ENCODE measurements at places on chromosomes 4 and X.
A peak's percentile ranks its signal among the peaks of the same experiment; 100 is the strongest.

- DNase-seq, result no peak
Observed at GRCh38 chr4:10074076-10074766, 42.4 kb downstream of the WDR1 start.

GRCh38 chr4:55258152-55258865 lies 87.7 kb upstream of the SRD5A3 start:
- no peak for DNase-seq

DNA sequence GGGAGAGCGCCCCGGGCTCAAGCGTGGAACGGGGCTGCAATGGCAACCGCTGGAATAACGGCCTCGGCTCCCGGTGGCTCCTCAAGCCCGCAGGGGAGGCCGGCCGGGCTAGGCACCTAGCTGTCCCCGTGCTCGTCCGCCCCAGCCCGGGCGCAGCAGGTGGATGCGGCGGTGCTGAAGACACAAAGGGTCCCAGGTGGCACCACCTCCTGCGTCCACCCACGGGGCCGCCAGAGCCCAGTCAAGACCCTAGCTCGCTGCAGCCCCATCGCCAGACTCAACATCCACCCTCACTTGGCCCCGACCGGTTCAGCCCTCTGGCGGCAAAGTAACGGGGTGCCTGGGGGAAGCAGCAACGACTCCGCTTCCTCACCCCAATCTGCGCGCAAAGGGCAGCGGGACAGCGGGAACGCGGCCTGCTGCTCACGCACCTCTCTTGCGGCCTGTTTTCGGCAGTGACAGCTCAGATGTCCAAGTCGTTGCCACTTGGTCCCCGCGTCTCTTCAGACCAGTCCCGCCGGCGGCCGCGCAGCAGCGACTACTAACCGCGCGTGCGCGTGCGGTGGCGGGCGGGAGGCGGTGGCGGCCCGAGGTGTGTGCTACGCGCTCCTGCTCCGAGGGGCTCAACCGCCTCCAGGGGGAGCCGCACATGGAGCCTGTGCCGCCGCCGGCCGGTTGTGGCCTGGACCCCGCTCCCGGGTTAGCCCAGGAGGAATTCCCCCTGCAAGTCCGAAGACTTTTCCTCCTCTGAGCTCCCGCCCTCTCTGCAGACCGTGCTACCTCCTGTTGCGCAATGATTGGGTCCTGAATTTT lies at the start of gene CLGN:
Gene CLGN (minus strand): TSS at position 543 of the 813 bp plus-strand sequence. CDS start 14,570 bp downstream, outside the sequence.
- peak; percentile 26 for DNase-seq

GRCh38 chr4:24632011-24632410 lies 47.7 kb upstream of the DHX15 start:
- DNase-seq, result no peak

DNA sequence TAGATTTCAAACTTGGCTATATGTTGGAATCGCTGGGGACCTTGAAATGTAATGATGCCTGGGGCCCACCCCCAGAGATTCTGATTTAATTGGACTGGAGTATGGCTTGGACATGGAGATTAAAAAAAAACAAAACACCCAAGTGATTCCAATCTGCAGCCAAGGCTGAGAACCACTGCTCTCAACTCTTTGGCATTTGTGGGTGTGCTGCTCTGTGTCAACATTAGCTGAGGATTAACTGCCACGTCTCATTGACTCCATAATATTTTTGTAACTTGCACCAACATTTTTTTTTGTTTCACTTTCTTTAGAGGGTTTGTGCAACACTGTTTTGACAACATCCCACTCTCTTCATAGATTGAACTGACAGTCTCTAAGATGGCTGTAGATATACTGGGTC lies 41.1 kb upstream of the PDK3 start:
- peak; percentile 2 for DNase-seq

- DNase-seq, result no peak
Observed at GRCh38 chr4:101019941-101020401, 327.4 kb downstream of the PPP3CA start.

DNA sequence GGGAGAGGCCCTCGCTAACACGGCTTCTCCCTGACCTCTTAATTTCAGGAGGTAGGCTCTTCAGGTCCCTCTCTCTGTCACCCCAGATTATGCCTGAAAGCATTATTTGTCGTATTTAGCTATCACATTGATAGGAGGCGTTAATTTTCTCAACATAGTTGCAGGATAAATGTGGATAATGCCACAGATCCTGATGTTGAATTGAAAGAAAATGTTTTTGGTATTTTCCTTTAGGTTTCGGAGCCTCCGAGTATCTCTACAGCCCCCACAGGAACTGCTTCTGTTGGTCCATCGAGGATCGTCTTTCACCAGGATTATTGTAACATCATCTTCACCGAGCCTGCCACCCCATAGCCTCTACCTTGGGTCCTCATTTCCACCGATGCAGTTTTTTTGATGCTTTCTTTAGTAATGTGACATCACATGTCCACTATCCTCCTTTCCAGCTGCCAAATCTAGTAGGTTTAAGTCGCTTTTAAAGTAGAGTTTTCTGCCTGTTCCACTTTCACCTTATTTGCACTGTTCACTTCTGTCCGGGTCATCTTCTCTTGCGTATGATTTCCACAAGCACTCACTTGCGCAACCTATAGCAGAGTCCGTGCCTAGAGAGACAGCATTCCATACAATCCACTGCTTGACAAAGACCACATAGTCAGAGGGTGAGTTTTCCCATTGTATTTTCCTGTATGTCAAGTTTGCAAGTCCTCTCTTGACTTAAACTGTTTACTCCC lies 665 bp downstream of the TIGD2 start:
- peak; percentile 95 for DNase-seq

DNA sequence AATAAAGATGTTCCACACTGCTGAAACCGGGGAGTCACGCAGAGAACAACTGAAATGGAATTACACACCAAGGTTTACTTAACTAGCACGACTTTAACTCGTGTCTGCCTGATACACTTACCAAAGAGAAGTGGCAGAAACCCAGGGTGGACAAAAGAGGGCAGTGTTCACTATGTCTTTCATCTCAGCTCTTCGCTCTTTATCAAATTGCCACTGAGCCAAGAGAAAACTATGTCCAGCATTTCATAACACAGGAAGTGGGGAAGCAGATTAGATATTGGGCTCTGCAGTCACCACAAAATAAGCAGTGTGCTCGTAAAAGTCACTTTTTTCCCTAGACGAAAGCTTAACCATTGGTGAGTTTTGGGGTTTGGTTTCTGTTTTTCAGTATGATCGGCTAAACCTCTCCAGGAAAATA lies 155.7 kb downstream of the CHIC2 start:
- DNase-seq, result peak; percentile 84

DNA sequence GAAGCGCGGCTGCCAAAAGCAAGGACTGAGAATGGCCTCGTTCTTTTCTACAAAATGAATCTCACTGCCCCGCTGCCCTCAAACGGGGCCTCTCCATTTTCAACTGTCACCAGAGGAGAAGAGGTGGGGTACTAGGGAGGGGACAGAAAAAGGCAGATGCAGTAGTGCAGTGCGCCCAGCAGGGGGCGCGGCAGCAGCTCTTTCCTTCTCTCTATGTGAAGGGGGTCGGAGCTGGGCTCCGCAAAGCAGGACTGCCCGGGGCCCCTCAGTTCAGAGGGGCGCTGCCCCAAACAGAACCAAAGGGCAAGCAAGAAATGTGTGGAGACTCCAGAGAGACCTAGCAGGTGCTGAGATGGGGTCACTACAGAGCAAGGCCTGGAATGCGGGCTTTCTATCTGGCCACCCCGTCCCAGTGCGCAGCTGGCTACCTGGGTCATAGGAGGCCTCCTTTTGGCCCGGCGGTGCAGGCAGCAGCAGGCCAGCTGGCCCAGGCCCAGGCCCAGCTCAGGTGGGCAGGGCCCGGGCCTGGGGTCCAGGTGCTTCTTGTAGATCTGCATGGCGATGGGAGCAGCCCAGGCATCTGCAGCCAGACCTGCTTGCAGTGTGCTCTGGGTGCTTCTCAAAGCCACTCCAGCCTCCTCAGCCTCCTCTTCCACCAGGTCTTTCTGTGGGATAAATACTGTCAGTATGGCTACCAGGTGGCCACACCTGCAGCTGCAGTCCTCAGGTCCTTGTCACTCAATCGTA lies 5.9 kb downstream of the IRAK1 start:
- DNase-seq, result no peak

DNA sequence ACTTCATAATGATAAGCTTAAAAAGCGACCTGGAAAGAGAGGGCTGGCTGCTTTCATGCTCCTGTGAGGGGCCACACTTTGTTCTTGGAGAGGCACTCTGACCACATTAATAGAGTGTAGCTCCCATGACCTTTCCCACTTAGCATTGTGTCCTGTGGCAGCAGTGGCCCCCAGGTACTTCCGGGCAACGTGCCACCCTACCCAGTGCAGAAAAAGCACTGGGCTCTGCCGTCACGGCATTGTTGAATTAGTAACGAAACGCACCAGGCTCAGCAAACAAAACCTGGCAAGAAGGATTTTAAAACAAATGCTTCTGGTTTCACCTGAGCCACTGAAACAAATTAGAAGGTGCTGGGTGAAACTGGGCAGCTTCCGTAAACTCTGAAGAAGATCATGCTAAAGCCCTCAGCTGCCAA lies 5.4 kb upstream of the SORBS2 start:
- DNase-seq, result no peak

GRCh38 chr4:42104521-42104920 lies 47.9 kb downstream of the BEND4 start:
- DNase-seq, result peak; percentile 11

DNA sequence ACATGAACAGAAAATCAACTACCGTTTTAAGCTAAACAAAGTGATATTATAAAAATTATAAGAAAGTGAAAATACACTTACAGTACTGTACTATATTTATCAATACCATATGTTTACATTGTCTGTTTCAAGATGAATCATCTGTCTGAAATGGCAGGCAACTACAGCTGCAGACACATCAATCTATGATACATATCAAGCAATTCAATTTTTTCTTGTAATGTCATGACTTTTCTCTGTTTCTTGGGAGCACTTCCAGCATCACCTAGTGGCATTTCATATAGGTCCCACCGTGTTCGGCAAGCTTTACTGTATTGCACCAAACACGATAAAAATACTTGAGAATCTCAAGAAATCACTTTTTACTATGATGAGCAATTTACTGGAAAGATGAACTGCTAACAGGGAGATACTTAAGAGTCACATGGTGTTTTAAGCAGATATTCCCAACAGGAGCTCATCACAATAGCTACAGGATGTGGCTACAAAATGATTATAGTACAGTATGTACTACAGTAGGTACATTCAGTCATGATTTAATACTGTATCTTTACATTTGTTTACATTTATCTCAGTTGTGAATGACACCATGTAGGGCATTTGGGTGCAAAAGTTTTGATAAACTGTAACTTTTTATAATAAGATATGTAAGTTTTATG lies 207.4 kb downstream of the ADAM29 start:
- DNase-seq, result no peak

- DNase-seq, result peak; percentile 15
Observed at GRCh38 chr4:111854494-111855087, 290.7 kb upstream of the FAM241A start.

GRCh38 chr4:45346816-45347435 lies 620.6 kb upstream of the GNPDA2 start:
- no peak for DNase-seq

- DNase-seq, result no peak
Observed at GRCh38 chrX:27987862-27988646, 6.8 kb upstream of the DCAF8L1 start.

DNA sequence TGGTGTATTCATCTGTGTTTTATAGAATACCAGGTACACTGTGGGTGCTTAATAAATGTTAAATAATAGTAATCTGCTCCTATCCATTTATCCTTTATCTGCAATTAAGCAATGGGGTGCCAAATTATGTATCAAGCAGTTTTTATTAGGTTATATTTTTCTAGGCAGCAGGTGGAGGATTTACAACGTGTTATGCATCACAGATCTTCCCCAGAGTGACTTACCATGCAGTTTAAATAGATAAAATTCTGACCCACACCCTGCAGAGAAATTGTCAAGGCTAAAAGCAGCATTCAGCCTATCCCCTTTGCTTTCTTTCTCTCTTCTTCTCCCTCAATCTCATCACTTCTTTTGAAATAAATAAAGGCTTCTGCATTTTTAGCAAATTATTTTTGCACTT lies 306.4 kb downstream of the CXXC4 start:
- no peak for DNase-seq

- no peak for DNase-seq
Observed at GRCh38 chrX:44698357-44698756, 145.5 kb upstream of the DUSP21 start.
